Stimulated activated CD4-positive, alpha-beta T cell treated with anti-CD3 and anti-CD28 coated beads, Interleukin-1b, Interleukin-23, amount 100 ng/mL, for 1 hour (primary cell): ENCODE measurements at places on chromosomes 7 and 10.

DNA sequence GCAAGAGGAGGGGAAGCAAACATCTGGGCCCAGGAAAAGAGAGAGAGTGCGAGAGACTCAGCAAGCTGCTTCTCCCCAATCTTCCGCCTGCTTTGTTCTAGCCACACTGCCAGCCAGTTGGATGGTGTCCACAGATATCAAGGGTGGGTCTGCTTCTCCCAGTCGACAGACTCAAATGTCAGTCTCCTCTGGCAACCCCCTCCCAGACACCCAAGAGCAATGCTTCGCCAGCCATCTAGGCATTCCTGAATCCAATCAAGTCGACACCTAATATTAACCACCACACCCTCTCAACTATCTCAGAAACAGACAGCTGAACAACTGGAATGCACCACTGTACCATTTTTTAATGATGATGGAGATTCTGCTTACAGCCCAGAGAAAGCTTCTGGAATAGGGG, 57.1 kb downstream of the FAM107B start:
- no peak for DNase-seq

- DNase-seq: no peak
Observed at GRCh38 chr7:932651-932975, 21.9 kb downstream of the ADAP1 start.

- DNase-seq: no peak
Observed at GRCh38 chr10:114761205-114762193, 60.1 kb upstream of the FHIP2A start.

- no peak for DNase-seq
Observed at GRCh38 chr10:31625566-31625965, 303.1 kb downstream of the ARHGAP12 start.

DNA sequence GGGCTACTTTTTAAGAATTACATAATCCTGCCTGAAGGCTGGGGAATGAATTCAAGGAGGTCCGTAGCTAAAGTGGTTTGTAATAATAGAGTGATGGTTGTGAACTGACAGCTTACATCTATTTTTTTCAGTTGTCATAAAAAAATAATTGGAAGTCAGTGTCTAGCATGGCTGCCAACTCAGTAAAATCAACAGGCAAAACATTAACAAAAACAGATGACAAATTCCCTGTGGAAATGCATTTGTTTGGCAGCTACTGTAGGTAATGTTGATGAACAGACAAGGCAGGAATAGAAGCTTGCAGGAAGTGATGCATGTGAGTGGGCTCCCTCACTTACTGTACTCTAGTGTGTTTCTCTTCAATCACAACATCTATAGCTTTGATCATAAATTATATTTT, 766.0 kb upstream of the POT1 start:
- no peak for DNase-seq

DNA sequence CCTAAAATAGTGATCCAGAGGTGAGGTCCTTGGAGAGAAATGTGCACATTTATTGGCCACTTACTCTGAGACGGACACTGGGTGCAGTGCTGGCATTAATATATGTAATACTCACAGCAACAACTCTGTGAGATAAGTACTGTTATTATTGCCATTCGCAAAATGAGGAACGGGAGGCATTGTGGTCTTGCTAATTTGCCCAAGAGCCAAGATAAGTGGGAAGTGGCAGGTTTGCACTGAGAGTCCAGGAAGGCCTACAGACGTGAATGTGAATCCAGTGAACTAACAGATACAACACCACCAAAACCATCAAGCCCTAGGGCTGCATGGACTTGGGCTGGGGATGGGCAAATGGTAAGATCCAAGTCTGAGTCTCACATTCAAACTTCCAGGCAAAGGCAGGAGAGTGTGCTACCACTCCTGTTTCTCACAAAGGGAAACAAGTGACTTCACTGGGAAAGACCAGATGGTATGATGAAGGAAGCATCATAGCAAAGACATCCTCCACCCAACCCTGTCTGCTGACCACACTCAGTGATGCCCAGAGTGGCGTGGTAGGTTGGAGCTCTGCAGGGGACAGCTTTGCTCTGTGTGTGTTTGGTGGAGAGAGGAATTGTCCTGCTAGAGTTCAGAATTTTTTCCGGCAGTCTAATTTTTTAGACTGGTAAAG, 19.2 kb downstream of the TMEM273 start:
- DNase-seq: no peak

DNA sequence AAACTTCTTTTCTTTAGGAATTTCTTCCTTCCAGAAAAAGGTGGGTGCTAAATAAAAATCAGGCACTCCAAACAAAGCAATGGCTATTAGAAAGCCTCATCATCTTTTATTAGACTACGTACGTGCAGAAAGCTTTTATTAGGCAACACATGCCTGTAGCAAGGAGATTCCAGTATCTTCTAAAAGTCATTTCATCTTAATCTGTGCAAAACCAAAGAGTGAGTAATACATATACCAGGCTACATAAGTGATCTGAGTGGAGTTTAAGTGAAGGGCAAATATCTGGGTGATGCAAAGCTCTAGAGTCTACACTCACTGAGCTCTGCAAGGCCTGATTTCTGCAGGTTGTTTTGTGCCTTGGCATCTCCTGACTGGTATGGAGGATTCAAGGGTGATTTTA, 231.7 kb downstream of the ELMO1 start:
- DNase-seq: no peak

GRCh38 chr10:45379891-45380540, 6.0 kb downstream of the ALOX5 start:
- DNase-seq: no peak

DNA sequence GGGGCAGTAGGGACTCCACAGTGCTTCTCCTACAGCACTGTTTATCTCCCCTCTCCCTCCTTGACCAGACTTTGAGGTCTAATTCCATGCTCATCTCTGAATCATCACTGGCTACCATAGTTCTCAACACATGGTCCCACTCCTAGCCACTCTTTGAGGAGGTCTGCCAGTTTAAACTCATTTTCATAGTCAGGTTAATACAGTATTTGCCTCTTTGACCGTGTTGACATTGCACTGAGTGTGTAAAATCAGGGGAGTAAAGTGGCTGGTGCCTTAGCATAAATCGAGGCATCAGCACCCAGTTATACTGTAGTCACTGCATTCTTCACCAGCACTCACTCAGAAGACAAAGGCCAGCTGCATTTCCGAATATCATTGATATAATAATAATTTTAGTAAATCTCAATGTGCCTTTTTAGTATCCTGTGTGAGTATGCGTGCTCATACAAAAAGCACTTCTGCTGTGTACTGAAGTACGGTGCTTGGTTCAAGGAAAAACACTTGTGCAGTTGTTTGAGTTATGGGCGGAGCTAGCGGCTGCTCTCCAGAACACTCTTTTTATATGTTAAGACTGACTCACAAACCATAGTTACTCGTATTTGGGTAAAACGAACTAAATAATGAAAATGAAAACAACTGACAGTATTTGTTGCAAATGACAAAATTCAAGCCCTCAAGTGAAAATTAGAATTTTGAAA, 89.7 kb downstream of the GALNT11 start:
- no peak for DNase-seq

GRCh38 chr10:131983780-131984179, 2.1 kb upstream of the BNIP3 start:
- DNase-seq: no peak

- no peak for DNase-seq
Observed at GRCh38 chr10:21497177-21497807, 28.2 kb downstream of the SKIDA1 start.

- DNase-seq: no peak
Observed at GRCh38 chr7:37102518-37103137, 346.0 kb downstream of the ELMO1 start.

GRCh38 chr7:26841003-26841739, 23.2 kb downstream of the SKAP2 start:
- no peak for DNase-seq

- no peak for DNase-seq
Observed at GRCh38 chr10:15515202-15515601, 144.1 kb upstream of the FAM171A1 start.

- no peak for DNase-seq
Observed at GRCh38 chr7:103140061-103140460, 8.8 kb downstream of the NAPEPLD start.

DNA sequence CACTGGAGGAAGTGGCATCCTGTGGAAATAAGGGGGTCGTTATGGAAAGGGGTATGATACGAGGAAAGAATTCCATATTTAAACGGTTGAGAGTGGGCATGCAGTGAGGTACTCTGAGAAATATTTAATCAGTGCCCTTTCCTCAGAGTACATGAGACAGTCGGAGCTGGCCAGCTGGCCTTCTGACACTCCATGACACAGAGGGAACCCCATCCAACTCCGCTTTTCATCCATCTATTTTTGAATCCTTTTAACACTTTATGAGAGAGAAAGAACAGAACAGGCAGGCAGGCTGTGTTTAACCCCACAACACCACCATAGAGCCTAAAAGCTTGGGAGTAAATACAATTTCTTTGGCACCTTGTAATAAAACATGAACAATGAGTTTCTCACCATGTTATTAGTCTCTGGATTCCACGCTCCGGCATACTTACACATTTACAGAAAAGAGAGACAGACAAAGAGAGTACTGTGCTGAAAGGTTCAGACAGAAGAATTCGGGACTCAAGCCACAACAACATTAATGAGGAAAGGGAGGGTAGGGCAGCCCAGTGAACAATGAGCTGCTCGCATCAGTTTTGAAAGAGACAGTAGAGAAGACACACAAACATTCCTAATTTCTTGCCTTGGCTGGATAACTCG, 124.2 kb upstream of the PDLIM1 start:
- no peak for DNase-seq

GRCh38 chr7:27689150-27689549, 26.5 kb upstream of the HIBADH start:
- DNase-seq: no peak

DNA sequence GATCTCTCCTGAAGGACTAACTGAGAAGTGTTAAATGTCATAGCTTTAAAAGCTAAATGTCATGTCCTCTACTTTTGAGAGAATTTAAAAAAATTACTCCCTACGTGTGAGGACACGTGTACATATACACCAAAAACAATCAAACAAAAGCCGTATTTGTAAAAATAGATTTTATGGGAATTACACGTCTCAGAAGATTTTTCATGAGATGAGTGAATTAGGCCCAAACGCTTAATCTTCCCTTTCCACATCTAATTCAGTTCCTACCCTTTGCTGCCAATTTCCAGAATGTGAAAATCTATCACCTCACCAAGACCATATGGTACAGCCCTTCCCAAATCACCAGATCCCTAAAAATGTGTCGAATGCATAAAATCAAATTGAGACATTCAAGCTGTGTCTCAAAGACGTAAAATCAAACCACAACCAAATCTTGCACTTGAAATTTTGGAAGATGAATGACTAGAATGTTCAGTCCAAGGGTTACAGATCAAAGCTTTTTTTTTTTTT, 1.0 kb upstream of the CTTNBP2 start:
- DNase-seq: no peak

DNA sequence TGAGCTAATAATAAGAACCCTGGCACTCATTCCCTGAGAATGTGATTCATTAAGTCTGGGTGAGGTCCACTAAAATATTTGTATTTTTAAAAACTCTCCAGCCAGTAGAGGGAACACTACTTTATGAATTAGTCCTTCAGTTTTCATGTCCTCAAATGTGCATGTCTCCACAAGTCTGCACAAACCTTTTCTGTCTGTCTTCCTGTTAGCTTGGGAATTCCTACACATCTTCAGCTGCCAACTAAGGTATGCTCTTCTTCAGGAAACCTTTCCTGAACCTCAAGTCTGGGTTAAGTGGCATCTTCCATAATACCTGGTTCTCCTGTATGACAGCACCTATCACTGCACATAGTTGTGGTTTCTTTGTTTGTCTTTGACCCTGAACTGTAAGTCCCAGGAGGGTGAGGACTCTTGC, 119.6 kb upstream of the MKX start:
- DNase-seq: no peak
